ENCODE measurements at places on chromosomes 16 and 17.

DNA sequence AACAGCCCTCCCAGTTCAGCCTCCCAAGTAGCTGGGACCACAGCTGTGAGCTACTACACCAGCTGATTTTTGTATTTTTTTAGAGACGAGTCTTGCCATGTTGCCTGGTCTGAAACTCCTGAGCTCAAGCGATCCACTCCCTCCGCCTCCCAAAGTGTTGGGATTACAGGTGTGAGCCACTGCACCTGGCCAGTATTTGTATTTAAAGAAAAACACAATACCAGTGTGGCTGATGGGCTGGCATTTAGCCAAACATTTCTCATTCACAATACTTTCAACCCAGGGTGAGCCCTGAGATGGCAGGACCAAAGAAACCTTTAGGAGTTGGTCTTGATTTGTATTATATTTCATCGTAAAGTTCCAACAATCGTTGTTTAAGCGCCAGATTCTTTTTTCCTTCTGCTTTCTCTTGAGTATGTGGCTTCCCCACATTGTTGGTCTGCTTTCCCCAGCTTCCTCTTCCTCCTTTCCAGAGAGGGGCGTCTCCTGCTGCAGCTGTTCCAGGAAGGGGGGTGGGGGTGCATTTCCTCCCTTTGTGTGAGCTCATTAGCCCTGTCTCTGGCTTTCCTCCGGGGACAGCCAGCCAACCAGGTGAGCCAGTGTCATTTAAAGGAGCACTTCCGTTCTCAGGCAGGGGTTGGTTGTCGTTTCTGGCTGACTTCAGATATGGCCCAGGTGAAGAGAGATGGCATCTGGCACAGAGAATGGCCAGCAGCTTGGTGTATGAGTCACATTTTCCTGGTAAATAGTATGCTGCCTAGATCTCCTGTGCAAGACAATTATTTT is 79.9 kb downstream of the GPRC5B start:
- no peak overlapping the region for H3K4me3 ChIP-seq
- DNase-seq: no peak
- peaks cover 3% of the 10 kb centered on the region for H3K27me3 ChIP-seq
- peaks cover 14% of the 10 kb centered on the region for H3K4me1 ChIP-seq

- peaks cover 29% of the 10 kb centered on the region for H3K4me1 ChIP-seq
- H3K27me3 ChIP-seq: no peaks in the 10 kb centered on the region
- no peak for DNase-seq
- no peaks in the 10 kb centered on the region for H3K36me3 ChIP-seq
These were observed 1143.6 kb downstream of the CDH11 start for GRCh38 chr16:63978240-63978639.

DNA sequence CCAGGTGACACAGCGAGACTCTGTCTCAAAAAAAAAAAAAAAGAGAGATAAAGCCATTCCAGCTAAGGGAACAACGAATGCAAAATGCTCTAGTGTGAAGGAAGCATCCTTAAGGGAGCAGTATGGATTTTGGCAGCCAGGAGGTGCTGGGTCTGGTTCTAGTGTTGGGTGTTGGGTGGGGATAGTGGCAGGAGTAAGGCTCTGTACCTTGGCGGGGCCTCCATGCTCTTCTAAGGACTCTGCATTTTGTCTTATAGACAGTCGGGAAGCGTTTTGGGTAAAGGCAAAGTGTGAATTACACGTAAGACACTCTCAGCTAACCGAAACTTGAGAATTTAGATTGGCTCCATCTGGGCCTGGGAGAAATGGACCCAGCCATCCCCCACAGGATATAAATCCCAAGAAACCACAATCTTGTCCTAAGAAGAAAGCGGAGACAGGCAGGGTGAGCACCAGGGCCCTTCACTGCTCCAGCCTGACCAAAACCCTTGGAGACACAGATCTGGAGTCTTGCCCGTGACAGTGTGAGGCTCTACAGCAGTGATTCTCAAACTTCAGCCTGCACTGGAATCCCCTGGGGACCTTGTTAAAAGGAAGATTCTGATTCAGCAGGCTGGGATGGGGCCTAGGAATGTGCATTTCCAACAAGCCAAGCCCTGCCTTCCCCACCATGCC is 33.1 kb upstream of the PHB1 start:
- H3K27me3 ChIP-seq: peaks cover 27% of the 10 kb centered on the region
- H3K36me3 ChIP-seq: no peaks in the 10 kb centered on the region
- no peak overlapping the region for H3K27ac ChIP-seq
- no peak overlapping the region for H3K4me3 ChIP-seq

DNA sequence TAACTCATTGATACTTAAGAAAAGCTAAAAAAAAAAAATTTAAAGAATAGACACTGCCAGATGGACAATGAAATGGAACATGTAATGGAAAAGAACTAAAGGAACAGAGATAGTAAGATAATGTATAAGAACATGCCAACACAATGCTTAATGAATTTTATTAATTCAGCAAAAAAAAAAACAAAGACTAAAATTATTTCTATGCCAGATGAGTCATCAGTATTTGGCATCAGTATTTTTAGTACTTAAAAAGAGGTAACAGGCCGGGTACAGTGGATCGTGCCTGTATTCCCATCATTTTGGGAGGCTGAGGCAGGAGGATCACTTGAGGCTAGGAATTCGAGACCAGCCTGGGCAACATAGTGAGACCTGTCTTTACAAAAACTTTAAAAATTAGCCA is 168.5 kb downstream of the CYB561 start:
- no peak for DNase-seq
- no peaks in the 10 kb centered on the region for H3K27me3 ChIP-seq
- H3K4me3 ChIP-seq: no peak overlapping the region
- no peak overlapping the region for H3K27ac ChIP-seq

GRCh38 chr16:54031107-54031760 is 255.4 kb downstream of the IRX3 start:
- H3K4me1 ChIP-seq: peaks cover 33% of the 10 kb centered on the region
- H3K4me3 ChIP-seq: no peak overlapping the region
- peaks cover 34% of the 10 kb centered on the region for H3K36me3 ChIP-seq
- no peak for DNase-seq

- H3K36me3 ChIP-seq: no peaks in the 10 kb centered on the region
- peaks cover 6% of the 10 kb centered on the region for H3K27me3 ChIP-seq
- peaks cover 6% of the 10 kb centered on the region for H3K4me1 ChIP-seq
- H3K4me3 ChIP-seq: no peak overlapping the region
These were observed 236.1 kb downstream of the ZNF423 start for GRCh38 chr16:49619811-49620157.

DNA sequence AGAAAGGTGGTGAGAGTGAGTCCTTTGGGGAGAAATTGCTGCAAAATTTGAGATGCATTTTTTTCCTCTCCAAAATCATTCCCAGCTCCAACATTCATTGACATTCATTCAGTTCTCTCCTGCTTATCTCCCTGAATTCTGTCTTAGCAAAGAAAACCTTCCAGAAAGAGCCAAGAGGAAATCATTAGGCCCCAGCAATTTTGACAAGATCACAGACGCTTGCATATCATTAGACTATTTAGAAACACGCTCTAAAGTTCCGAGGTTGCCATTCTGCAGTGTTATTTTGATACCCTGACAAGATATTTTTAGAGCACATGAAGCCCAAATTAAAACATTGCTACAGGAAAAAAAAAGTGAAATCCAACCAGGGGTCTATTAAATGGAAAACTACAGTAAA is 9.6 kb upstream of the CHCT1 start:
- peaks cover 20% of the 10 kb centered on the region for H3K27me3 ChIP-seq
- DNase-seq: no peak
- no peak overlapping the region for H3K27ac ChIP-seq
- H3K4me1 ChIP-seq: no peaks in the 10 kb centered on the region
- H3K36me3 ChIP-seq: no peaks in the 10 kb centered on the region
- no peak overlapping the region for H3K4me3 ChIP-seq

GRCh38 chr16:13607289-13607688 is 312.7 kb upstream of the ERCC4 start:
- H3K4me3 ChIP-seq: no peak overlapping the region
- peaks cover 8% of the 10 kb centered on the region for H3K4me1 ChIP-seq

DNA sequence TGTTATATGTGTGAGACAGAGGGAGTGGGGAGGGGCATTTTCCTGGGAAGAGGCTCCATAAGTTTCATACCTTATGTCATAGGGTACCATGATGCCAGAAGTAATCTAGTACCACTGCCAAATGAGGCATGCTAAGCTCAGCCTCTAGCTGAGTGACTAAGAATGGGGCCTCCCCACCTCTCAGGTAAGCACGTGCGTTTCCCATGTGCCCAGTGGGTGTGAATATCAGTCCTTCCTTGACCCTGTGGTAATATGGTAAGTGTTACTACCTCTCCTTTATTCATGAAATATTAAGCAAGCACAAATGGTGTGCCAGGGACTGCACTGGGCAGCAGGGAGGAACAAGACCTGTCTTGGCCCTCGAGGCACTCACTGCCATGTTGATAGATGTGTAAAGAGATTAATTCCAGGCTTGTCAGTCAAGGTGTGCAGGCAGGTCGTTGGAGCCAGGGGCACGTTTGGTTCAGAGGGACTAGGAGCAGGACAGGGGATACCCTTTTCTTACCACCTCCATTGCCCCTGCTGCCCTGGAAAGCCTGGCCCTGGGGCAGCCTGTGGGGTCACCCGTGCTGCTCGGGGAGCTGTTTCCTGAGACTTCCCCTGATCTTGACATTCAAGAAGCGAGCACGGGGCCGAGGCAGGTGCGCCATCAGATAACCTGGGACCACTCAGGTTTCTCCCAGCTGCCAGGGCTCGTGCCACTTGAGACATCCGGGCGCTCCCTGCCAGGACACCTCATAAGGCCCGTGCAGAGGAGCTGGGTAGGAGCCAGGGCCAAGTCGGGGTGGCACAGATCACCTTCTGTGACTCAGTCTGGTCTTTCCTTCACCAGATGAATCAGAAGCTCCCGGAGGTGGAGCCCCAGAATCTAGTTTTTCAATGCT is 8.8 kb downstream of the RSAD1 start:
- H3K4me1 ChIP-seq: peaks cover 6% of the 10 kb centered on the region
- H3K4me3 ChIP-seq: no peak overlapping the region
- no peak for DNase-seq
- no peak overlapping the region for H3K27ac ChIP-seq

DNA sequence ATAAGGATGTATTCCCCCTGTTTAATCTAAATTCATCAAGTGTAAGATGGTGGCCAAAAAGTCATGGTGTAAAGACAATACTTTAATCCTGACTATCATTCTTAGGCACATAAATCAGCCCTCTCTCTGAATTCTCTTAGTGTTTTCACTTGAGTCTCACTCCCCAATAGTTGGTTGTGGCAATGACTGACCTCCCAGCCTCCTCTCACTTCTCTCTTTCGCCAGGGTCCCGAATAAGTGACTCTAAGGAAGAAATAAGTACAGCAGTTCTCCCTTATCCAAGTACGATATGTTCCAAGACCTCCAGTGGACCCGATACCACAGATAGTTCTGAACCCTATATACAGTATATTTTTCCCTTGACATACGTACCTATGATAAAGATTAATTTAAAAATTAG is 335.3 kb downstream of the MAF start:
- peaks cover 26% of the 10 kb centered on the region for H3K27me3 ChIP-seq
- no peak overlapping the region for H3K4me3 ChIP-seq
- no peaks in the 10 kb centered on the region for H3K36me3 ChIP-seq
- no peak overlapping the region for H3K27ac ChIP-seq

- no peak overlapping the region for H3K27ac ChIP-seq
- H3K4me3 ChIP-seq: no peak overlapping the region
- H3K36me3 ChIP-seq: peaks cover 18% of the 10 kb centered on the region
- no peak for DNase-seq
- H3K4me1 ChIP-seq: peaks cover 58% of the 10 kb centered on the region
These were observed 54.8 kb downstream of the VAC14 start for GRCh38 chr16:70746040-70746707.

GRCh38 chr17:32927724-32928585 is at the start of gene TMEM98:
Gene TMEM98, plus strand, starts transcription at chr17:32928153. Its CDS starts 3,376 bp downstream, at chr17:32931529.
- DNase-seq: peak; percentile 79
- peaks cover 15% of the 10 kb centered on the region for H3K36me3 ChIP-seq
- no peaks in the 10 kb centered on the region for H3K27me3 ChIP-seq
- H3K27ac ChIP-seq: no peak within 1 kb of the TSS
- H3K4me1 ChIP-seq: peaks cover 11% of the 10 kb centered on the region

Data from nephron progenitor cell (in vitro differentiated cells).